Skin of body (tissue), 3 donors: ENCODE measurements at places on chromosomes 5 and 9. TPM values are rescaled to one million over a fixed set of nuclear protein-coding genes. Genes with fewer than 3 reads are reported as not detected.

SPINK6 gene
- not detected for total RNA-seq

ZFP2 gene
- total RNA-seq = 1.9 TPM

WNK2 gene
- 11.2 TPM for total RNA-seq

DNA sequence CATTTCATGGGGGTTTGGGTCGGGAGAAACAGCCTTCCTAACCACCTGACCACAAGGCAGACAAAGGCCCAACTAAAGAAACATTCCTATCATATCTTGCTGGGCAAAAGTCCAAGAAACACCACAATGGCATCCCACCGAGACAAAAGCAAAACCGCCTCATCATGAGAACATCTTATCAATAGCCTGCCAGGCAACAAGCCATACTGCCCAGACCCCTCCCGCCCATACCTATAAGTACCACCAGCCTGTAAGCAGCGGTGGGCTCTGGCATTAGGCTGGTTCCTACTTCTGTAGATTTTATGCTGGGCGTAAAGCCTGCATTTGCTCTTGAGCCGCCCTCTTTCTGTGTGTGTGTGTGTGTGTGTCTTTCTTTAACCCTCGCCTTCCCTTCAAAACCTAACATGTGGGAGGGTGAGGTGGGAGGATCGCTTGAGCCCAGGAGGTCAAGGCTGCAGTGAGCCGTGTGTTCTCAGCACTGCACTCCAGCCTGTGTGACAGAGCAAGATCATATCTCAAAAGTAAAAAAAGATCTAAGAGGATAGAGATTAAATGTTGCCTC is 56.9 kb downstream of the PDE6A start:
- DNase-seq = no peak

ABO gene
- total RNA-seq = 0.39 TPM

- no peak for DNase-seq
Measured at GRCh38 chr5:152547202-152547601, 142.1 kb upstream of the NMUR2 start.
